ENCODE measurements at places on chromosomes 7 and 10.

GRCh38 chr10:131901181-131901829 is 497 bp downstream of the PPP2R2D start:
- no peak for DNase-seq

DNA sequence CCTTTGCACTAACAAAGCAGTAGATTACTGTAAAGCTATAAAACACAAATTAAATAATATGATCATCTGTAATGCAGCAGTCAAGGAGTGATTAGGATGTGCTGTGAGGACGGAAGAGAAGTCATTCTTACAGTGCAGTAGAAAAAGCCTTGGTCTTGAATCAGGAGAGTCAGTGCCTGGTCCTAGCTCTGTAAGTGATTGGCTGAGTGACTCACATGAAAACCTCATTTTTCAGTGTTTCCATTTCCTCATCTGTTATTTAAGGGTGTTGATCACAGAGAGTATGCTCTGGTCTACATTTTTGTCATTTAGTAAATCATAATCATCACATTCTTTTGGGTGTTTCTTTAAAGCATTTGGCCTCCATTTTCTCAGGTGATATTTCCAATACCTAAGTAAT is 717.8 kb downstream of the LRMDA start:
- no peak for DNase-seq

DNA sequence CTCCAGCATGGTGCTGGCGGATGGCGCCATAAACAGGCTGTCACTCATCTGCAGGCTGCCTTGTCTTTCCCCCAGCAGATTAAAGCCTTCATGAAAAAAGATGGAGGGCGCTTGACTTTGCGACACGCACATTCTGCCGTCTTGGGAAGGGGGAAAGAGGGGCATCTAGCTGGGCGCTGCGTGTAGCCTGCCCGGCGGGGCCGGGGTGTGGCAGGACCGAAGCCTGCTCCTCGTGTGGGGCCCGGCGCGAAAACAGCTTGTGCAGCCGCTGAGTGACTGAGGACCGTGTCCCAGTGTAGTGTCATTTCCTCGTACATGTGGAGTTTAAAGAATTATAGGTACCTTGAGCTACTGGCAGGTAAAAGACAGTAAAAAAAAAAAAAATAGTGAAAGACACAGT is 97.9 kb downstream of the MGMT start:
- DNase-seq, result no peak

- DNase-seq, result no peak
These were observed 207.7 kb downstream of the PTN start for GRCh38 chr7:137135654-137136350.

- no peak for DNase-seq
These were observed 367.8 kb downstream of the PPP1R3A start for GRCh38 chr7:113550966-113551365.

GRCh38 chr10:71396711-71397295 is at the start of gene CDH23:
TSS of gene CDH23 (plus strand) at chr10:71396920. CDS start at chr10:71439832, 42,912 bp downstream.
- no peak for DNase-seq

GRCh38 chr7:67773081-67773480 is 776.4 kb downstream of the TYW1 start:
- DNase-seq, result no peak

GRCh38 chr10:19872504-19873271 is 56.5 kb downstream of the PLXDC2 start:
- DNase-seq, result no peak

DNA sequence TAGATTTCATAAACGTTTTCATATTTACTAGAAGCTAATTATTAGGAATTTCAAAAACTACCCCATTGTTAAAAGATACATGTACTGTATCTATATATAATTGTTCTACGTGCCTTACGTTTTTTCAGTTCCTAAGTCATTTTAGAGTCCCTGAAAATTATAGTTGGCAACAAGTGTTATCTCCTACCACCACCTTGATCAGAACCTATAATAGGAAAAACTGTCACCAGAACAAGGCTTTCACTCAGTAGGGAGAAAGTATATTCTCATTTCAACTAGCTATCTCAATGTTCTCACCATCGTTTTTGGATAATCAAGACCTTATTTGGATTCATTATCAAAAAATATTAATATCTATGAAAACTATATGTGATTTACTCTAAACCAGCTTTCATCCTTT is 107.7 kb downstream of the CPEB3 start:
- DNase-seq, result no peak

DNA sequence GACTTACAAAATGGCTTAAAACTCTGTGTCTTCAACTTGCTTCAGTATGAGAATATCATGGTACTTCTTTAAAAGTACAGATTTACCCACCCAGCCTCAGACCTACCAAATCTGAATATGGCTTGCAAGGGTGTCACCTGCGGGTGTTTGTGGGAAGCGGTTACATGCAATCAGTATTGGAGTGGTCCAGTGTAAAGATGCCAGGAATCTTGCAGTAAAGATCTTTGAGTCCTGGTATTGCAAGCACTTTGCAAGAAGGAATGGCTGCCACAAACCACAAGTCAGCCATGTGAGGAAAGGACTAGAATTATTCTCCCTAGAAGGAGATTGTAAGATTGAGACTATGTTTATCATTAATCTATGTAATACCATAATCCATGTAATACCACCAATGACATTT is 115.1 kb downstream of the PON1 start:
- no peak for DNase-seq

GRCh38 chr10:120012566-120012965 is 120.0 kb downstream of the SEC23IP start:
- DNase-seq, result no peak

GRCh38 chr7:149875396-149875795 is 1.6 kb downstream of the ATP6V0E2 start:
- DNase-seq, result no peak

GRCh38 chr10:58435297-58435985 is 50.2 kb downstream of the TFAM start:
- DNase-seq, result no peak
